ENCODE measurements at places on chromosomes 11 and 22.

GRCh38 chr11:86812981-86813380, 12.6 kb downstream of the PRSS23 start:
- no peak for DNase-seq

- DNase-seq, result no peak
Measured at GRCh38 chr11:75262961-75263852, 22.6 kb downstream of the TPBGL start.

DNA sequence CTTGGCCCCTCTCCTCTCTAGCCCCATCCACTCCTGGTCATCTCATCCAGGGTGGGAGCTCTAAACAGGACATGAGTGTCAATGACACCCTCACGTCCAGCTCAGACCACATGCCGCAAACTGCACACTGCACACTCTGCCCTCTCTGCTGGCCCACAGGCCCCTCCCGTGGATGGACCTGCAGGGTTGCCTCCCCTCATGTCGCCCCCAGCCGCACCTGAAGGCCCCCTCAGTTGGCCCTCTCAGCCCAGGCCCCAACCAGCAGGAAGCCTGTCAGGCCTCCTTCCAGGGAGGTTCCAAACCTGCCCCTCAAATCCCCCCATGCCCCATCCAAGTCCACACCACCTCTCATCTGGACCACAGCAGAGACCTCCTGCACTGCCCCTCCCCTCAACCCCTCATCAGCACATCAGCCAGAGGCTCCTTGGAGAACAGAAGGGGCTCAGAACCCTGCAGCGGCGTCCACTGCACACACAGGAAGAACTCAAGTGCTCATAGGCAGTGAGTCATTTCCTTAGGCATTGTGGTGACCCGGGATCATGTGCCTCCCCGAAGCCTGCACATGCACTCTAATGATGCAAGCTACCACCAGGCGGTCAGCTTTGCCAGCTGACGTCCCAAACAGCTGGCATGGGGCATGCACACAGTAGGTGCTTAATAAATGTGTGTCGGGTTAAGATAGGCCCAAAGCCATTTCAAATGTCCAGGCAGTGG, 12.9 kb upstream of the CDKN1C start:
- no peak for DNase-seq

- no peak for DNase-seq
Measured at GRCh38 chr11:33694346-33695050, 6.1 kb downstream of the C11orf91 start.

DNA sequence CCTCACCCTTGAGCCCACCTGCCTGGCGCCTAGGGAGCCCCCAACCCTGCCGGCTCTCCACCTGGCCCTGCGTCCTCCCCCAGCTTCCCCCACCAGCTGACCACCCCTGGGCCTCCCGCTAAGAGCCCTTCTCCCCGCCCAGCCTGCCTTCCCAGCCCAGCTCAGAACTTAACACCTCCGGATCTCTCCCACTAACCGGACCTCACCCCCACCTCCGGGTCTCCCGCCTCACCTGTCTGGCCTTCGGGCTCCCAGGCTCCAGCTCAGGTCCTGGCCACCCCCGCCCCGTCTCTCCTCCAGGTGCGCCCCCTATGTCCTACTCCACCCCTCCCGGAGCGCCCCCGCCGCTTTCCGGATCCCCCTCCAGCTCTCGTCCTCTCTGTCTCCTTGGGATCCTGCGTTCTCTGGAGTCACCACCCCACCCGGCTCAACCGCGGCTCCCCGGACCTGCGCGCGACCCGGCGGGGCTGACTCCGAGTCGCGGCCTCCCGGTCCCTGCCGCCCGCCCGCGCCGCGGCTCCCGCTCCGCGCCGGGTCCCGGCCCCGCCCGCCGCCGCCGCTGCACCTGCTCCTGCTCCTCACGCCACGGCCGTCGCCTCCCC, at the start of gene KCNJ11:
Gene KCNJ11 (minus strand): TSS at position 51 of the 602 bp plus-strand sequence. CDS start 568 bp downstream, outside the sequence.
- DNase-seq, result no peak

- DNase-seq, result no peak
Measured at GRCh38 chr11:112050721-112051120, 23.1 kb downstream of the PIH1D2 start.

GRCh38 chr22:37148742-37149665, 712 bp downstream of the IL2RB start:
- no peak for DNase-seq

All from KG1 (cell line).